ENCODE measurements at places on chromosomes 12 and 14.
A peak's percentile ranks its signal among the peaks of the same experiment; 100 is the strongest.

DNA sequence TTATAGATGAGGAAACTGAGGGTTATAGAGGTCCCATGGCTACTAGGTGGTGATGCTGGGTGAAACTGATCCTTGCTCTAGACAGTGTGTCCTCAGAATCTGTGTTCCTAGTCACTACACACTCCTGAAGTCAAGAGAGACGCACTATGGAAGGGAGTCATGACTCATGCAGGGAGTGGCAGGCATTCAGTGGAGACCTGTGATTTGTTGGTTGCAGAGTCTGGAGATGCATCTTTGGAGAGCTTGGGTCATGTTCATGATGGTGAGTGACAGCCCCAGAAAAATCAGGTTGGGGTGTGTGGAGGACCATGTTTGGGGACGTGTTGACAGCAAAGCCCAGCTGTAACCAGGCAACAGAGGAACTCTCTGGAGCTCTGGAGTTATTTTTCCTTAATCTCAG is 38.0 kb upstream of the FBXO21 start:
- peak; percentile 3 for DNase-seq

DNA sequence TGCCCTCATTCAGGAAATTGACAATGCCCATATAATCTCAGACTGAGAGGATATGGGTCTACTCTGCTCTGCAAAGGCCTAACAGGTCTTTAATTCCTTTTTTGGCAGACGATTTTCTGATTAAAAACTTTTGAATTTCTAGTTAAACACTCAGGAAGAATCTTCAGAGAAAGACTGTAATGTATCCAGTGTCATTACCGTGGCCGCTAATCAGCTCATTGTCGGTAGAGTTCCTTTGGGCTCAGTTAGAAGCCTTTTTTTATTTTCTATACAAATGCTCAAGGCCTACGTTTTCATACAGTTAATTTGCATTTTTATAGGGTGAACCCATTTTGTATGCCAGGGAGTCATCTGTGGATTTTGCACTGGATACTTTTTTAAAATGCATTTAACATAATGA is 549.9 kb downstream of the RPS29 start:
- DNase-seq = no peak

DNA sequence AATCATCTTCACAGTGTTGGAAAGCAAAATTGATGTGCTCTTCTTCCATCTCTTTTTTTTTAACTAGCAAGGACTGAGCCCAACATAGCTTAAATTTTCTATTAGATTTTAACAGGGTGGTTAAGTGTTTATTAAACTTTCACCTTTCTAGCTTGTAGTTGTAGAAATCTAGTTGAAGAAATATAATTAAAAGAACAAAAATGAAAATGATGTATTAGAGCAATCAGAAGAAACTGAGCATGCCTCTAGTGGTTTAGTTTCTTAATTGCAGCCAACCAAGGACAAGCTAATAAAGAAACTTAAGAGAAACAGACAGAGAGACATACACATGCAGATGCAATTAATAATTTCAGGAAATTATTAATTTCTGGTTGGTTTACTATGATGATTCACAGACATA is 673.0 kb upstream of the LMO3 start:
- no peak for DNase-seq

DNA sequence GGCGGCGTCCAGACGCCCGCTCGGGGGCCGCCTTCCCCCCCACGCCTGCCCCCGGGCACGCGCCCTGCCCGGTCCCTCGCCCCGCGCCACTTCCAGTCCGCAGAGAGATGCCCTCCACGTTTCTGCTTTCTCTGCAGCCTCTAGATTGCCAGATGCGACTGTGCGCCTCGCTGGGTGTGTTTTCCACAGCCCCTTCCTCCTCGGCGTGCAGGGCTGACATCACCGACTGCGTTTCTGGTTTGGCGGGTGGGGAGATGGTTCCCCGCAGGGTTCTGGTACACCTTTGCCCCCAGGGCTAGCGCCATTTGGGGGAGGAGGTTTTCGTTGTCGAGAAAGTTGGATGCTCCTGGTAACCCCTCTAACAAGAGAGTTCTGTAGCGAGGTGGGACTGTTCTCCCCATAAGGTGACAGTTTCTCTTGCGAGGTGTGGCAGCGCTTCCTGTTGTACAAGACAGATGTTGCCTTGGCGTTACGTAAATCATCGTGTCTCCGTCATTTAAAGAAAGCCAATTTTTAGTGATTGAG is 1.5 kb downstream of the CALM1 start:
- peak; percentile 34 for DNase-seq

GRCh38 chr12:113366827-113367226 is 8.4 kb downstream of the PLBD2 start:
- DNase-seq = no peak

- no peak for DNase-seq
These were observed 10.5 kb downstream of the CINP start for GRCh38 chr14:102352213-102352612.

DNA sequence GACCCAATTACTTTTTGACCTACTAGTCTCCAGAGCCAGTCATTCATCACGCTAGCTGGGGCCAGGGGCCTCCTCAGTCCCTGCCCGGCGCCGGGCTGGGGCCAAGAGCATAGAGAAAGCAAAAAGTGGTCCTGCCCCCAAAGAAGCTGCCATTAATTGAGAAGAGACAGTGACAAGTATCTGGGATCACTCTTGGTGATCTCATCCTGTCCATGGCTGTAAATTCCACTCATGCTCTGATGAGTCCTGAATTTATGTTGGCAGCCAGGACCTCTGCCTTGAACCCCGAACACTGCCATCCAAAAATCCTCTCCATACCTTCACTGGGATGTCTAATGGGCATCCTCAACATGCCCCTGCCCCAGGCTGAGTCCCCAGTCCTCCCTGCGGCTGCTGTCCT is 34.4 kb upstream of the DLK1 start:
- no peak for DNase-seq

DNA sequence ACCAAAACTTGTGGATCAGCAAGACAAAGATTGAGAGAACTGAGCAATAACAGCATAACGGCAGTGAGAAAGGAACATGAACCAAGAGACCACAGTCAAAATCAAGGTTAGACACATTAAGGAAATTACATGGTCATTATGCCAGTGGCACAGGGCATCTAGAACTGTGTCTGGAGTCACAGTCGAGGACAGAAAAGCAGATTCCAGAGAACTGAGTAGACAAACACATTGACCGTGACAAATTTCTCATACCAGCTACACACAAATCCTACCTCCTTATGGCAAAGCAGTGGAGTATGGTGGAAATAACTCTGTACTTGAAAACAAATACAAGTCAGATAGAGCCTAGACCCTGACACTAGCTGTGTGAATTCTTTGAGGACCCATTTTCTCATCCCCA is 367.3 kb downstream of the DUSP6 start:
- no peak for DNase-seq

DNA sequence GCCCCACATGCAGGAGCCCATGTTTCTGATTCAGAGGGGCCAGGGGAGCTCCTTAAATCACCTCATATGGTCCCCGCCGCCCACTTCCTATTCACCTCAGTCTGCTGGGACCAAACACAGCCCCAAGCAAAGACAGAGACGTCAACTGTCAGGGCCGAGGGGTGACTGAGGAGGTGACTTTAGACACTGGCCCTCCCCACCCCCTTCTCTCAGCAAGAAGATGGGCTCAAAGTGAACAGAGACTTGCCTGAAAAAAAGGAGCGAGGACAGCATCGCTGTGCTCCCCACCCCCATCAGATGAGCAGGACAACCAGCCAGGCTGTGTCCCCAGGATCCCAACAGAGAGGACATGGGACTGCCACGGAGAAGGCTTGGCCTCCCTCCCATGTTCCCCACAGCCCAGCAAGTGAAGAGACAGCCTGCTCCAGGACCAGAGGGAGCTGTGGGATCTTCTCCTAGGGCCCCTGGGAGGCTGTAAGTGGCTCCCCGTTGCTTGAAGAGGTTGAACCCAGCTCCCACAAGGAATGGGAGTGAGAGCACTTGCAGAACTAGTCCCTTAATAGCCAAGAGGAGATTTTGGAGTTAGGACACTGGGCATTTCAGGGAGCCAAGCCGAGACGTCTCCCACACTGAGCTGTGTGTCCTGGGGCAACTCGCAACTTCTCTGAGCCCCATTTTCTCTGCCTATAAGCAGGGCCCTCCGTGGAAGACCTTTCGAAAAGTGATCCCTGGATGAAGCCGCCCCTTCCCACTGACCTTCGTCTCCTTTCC is 1.3 kb upstream of the KRT79 start:
- DNase-seq = no peak

GRCh38 chr12:34392741-34393085 is 370.4 kb downstream of the ALG10 start:
- DNase-seq = no peak

DNA sequence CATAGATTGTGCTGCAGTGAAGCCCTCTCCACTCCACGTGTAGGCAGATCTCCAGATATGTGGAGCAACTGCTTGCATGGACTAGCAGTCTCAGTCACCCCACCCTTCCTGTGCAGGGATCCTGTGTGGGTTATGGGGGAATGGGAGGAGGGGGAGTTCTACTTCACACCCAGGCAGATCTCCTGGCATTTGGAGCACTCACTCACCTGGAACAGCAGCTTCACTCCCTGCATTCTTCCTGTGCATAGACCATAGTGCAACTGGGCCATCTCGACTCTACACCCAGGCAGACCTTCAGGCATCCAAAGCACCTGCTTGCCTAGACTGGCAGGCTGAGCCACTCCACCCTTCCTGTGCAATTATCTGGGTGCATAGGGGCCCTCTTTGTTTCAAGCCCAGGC is 96.0 kb upstream of the PCED1B start:
- DNase-seq = no peak

GRCh38 chr14:49946320-49947141 is 53.6 kb downstream of the ARF6 start:
- peak; percentile 95 for DNase-seq

DNA sequence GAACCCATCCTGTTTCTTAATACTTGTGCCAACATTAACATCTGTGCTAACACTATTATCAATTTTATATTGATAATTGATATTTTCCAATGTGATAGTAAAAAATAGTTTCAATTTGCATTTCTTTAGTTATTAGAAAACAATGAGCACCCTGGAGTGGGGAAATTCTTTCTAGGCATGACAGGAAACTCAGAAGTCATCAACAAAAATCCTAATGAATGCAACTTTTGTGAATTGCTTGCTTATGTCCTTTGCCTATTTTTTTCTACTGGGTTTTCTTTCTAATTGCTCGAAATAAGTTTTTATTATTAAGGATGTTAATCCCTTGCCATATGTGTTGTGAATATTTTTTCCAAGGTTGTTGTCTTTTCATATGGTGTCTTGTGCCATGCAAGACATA is 18.1 kb upstream of the WDR20 start:
- no peak for DNase-seq

DNA sequence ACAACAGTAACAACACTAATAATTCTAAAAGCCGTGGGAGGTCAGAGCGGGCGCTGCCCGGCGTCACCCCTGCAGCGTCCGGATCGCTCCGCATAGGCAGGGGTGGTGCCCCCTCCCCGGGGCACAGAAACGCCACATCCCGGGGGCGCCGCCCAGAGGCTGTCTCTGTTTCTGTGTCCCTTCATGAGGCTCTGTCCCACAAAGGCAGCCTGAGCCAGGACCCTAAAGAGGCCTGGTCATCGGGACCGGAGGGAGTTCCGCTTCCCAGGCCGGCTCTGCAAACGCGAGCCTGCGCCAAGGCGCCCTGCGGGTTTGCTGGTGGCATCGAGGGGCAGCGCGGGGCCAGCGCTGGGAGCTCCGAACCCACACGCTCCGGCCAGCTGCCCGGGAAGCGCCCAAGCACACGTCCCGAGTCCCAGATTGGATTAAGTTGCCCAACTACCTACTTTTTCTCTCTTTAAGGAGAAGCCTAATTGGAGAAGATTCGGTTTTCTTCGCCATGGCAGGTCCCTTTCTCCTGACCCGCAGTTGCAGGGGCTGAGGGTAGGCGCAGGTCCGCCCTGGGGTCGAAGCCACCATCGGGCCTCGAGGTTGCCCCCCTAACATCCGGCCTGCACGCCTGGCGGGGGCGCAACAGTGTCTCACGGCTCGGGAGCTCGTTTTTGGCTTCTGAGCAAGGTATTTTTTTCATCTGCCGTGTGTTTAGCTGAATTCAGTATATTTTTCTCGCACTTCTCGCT is 421.7 kb downstream of the VRK1 start:
- no peak for DNase-seq

GRCh38 chr12:8692573-8692972 is 5.2 kb upstream of the RIMKLB start:
- DNase-seq = peak; percentile 52

DNA sequence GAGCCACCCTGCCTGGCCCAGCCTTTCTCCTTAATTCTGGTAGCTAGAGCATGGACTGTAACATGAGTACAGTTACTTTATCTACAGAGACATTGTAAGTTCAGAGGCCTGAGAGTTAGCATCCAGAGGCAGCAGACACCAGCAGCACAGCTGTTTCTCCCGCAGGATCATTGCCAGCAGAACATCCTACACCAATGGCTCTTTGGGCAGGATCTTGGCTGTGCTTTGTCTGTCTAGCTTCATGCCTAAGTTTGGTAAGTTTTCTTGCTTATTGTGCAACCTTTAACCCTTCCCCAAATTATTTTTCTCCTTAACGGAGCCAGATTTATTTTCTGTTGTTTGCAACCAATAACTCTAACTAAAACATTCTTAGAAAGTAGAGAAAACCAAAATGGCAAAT is 21.6 kb downstream of the C12orf71 start:
- DNase-seq = no peak

- DNase-seq = peak; percentile 88
These were observed 40.3 kb downstream of the BRAP start for GRCh38 chr12:111645433-111645832.

GRCh38 chr12:54246011-54246641 is 33.8 kb downstream of the CBX5 start:
- no peak for DNase-seq

DNA sequence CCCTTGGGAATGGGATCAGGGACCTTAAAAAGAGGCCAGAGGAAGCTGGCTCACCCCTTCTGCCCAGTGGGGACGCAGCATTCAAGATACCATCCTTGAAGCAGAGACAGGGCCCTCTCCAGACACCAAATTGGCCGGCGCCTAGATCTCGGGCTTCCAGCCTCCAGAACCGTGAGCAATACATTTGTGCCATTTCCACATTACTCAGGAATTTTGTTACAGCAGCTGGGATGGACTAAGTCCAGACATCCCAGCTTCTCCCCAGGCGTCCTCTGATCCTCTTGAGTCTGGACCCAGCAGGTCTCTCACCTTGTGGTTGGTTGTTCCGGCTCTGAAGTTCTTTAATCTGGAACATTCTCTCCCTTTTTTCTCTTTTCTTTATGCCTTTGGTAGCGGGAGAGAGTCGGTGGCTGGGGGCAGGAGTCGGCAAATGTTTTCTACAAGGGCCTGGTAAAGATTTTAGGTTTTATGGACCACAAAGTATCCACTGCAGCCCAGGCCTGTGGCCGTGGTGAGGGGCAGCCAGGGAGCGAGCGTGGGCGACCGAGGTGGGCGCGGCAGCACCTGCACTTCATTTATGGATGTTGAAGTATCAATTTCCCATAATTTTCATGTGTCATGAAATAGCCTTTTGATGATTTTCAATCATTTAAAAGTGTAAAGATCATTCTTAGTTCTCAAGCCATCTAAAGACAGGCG is 4.8 kb downstream of the CEP170B start:
- DNase-seq = no peak

GRCh38 chr12:127900386-127900785 is 366.6 kb upstream of the TMEM132C start:
- no peak for DNase-seq

Measured in iris pigment epithelial cell (primary cell).